ENCODE measurements at places on chromosomes 7 and 10. TPM values are rescaled to one million over a fixed set of nuclear protein-coding genes. Genes with fewer than 3 reads are reported as not detected.

GRCh38 chr7:1689311-1689710, 19.2 kb downstream of the ELFN1 start:
- H3K4me3 ChIP-seq = no peak overlapping the region
- no peak for DNase-seq
- H3K27ac ChIP-seq = no peak overlapping the region
- H3K4me1 ChIP-seq = no peaks in the 10 kb centered on the region
- no peaks in the 10 kb centered on the region for H3K36me3 ChIP-seq
- H3K27me3 ChIP-seq = no peaks in the 10 kb centered on the region

DNA sequence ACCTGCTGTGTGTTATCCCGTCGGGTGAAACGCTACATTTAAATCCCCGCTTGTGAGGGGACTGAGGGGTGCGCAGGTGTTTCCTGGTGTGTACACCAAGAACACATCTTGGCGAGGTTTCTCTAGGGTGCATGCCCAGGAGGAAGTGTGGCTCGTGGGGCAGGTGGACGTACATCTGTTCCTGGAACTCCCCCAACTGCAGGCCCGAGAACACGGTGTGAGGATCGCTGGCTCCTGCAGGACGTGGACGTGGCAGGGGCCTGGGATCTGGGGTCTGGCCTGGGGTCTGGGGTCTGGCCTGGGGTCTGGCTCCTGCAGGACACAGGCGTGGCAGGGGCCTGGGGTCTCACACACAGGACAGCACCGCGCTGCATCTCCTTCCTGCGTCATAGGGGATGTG, 10.1 kb downstream of the KNDC1 start:
- H3K27me3 ChIP-seq = no peaks in the 10 kb centered on the region
- no peak for DNase-seq
- H3K4me3 ChIP-seq = no peak overlapping the region
- peaks cover 2% of the 10 kb centered on the region for H3K36me3 ChIP-seq
- H3K27ac ChIP-seq = no peak overlapping the region
- H3K4me1 ChIP-seq = no peaks in the 10 kb centered on the region

DNA sequence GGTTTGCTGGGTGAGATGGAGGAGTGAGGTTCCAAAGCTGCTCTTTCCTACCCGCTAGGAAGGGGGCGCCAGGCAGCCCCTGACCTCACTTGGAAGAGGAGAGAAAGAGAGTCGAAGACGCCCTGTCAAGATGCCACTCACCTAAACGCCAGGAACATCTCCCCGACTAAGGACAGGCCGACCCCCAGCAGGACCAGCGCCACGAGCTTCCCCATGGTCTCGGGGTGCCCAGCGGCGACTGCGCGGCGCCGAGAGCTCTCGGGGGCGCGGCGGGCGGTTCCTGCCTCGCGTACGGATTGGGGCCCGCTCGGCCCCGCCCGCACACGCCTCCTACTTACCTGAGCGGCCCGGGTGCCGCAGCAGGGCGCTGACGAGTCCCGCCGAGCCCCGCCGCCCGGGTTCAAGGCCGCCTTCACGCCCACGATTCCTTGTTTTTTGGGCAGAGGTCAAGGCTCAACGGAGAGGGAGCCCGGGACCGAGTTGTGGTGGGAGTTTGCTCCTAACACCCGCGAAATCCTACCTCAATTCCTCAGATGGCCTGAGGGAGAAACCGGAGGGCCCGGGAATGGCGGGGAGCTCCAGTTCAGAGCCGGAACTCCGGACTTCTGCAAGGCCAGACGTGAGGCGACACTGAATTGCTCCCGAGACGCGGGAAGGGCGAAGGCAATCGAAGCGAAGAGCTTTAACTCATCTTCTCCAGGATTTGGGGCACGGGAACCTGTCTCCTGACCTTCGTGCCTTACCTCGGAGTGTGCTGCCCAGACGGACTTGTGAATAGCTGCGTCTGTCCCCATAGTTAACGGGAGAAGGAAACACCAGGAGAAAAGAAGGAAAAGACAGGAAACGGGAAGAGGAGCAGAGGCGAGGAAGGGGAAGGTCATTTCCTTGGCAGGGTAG, at the start of gene PON3:
Gene PON3, minus strand, starts transcription at position 240 of the 897 bp plus-strand sequence. Its CDS starts 25 bp downstream, at position 215.
- DNase-seq = no peak
- no peaks in the 10 kb centered on the region for H3K36me3 ChIP-seq
- no peak within 1 kb of the TSS for H3K27ac ChIP-seq
- no peaks in the 10 kb centered on the region for H3K4me1 ChIP-seq
- H3K27me3 ChIP-seq = peaks cover 4% of the 10 kb centered on the region

DNA sequence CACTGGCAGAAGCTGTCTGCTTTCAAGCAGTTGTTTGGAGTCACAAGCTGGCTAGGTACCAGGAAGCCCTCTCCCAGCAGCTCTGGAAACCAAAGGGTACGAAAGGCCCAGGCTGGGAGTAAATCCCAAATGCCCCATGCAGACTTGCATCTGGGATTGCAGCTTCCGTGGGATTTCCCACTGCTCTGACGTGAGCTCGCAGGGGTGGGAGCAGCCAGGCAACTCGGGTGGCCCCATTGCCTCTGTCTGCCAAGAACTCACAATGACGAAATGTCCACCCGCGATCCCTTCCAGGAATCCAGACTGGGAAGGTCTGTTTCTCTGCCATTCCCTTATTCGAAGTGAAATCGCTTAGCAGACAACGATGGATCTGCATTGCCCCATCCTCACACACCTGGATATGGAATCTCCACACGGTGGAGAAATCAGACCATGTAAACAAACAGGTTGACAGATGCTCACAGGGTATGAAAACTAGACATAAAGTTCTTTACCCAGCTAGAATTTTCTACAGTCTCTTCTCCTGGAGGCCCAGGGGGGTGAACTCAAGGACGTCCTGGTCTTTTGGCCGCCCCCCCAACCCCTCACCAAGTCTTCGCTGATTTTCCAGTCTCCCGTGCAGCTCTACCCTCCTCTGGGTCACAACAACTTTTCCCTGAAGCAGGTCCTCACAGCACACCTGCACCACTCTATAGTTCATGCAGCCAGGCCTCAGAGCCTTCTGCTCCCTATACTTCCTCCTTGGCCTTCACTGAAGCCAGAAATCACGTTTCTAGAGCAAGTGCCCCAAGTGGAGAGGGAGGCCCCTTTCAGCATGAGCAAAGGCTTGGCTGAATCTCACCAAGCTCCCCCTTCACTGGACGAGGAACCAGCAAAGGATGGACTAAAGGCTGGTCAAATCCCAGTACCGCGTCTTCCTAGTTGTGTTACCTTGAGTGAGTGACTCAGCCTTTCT, 20.0 kb downstream of the SH3PXD2A start:
- no peaks in the 10 kb centered on the region for H3K27me3 ChIP-seq
- no peak overlapping the region for H3K27ac ChIP-seq
- peak; percentile 87 for DNase-seq
- H3K36me3 ChIP-seq = no peaks in the 10 kb centered on the region

GRCh38 chr7:26461518-26461917, 169.9 kb downstream of the SNX10 start:
- H3K27ac ChIP-seq = no peak overlapping the region
- H3K36me3 ChIP-seq = no peaks in the 10 kb centered on the region
- no peaks in the 10 kb centered on the region for H3K4me1 ChIP-seq
- no peak overlapping the region for H3K4me3 ChIP-seq

GRCh38 chr7:111499027-111499426, 63.3 kb downstream of the IMMP2L start:
- H3K4me1 ChIP-seq = no peaks in the 10 kb centered on the region
- H3K4me3 ChIP-seq = no peak overlapping the region
- no peak overlapping the region for H3K27ac ChIP-seq

MSMB gene
- polyA plus RNA-seq = not detected

PTPRN2 gene
- 0.06 TPM for polyA plus RNA-seq

WEE2 gene
- not detected for polyA plus RNA-seq

Data from IMR-90 (cell line).